NCI-H2171 (cell line): ENCODE measurements at places on chromosomes 5 and 9.
A peak's percentile ranks its signal among the peaks of the same experiment; 100 is the strongest.

DNA sequence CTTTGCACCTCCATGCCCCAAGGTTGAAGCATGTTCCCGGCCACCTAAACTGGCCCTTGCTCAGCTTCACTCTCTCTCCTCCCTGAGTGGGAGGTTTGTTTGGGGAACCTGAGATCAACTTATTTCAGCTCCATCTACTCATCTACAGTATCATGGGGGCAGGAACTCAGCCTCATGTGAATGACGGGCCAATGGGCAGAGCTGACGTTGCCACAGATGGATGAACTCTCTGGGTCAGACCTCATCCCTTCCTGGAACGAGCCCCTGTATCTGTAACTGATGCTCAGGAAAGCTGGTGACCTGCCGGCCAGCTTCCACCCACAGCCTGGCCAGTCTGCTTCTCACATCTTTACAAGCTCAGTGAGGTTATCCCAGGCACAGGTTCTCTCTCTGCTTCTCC lies 369.6 kb downstream of the IRX2 start:
- DNase-seq, result no peak

DNA sequence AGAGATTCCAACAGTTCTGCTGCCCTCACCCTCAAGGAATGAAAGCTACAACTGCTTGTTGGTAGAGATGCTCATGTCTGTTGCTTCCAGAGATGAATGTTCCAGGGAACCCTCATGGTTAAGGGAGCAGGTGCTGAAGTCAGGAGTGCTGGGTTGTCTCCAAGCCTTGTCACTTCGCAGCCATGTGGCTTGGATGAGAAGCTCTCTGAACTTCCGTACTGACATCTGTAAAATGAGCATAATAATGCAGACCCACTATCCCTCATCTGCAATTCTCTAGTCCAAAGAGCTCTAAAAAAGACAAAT lies 133.3 kb upstream of the ADRA1B start:
- no peak for DNase-seq

DNA sequence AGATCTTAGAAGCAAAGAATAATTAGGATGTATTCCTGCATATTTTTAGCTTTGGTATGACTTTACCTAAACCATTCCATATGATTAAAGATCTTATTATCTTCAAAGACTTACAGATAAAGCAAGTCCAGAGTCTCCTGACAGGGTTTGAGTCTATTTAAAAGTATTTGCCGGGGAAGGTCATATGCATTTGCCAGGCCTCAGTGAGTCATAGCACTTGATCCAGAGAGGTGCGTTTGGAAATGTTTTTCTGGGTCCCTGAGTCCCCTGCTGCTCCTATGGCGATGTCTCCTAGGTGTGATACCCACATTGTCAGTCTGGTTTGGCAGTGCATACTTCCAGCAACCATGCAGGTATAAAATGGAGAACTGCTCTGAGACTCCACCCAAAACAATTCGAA lies 217.0 kb downstream of the FBXL7 start:
- DNase-seq, result no peak

GRCh38 chr5:102411-103043 lies 10.6 kb downstream of the PLEKHG4B start:
- no peak for DNase-seq

- DNase-seq, result no peak
Measured at GRCh38 chr5:109324351-109324750, 85.4 kb downstream of the PJA2 start.

- no peak for DNase-seq
Measured at GRCh38 chr5:62314213-62314830, 8.3 kb downstream of the KIF2A start.

- peak; percentile 8 for DNase-seq
Measured at GRCh38 chr5:41707853-41708603, 162.2 kb downstream of the OXCT1 start.

GRCh38 chr5:124860291-124860655 lies 113.8 kb upstream of the ZNF608 start:
- DNase-seq, result no peak

GRCh38 chr9:127064335-127064734 lies 58.1 kb downstream of the ANGPTL2 start:
- DNase-seq, result no peak

GRCh38 chr9:96192710-96193109 lies 109.3 kb downstream of the HSD17B3 start:
- no peak for DNase-seq

DNA sequence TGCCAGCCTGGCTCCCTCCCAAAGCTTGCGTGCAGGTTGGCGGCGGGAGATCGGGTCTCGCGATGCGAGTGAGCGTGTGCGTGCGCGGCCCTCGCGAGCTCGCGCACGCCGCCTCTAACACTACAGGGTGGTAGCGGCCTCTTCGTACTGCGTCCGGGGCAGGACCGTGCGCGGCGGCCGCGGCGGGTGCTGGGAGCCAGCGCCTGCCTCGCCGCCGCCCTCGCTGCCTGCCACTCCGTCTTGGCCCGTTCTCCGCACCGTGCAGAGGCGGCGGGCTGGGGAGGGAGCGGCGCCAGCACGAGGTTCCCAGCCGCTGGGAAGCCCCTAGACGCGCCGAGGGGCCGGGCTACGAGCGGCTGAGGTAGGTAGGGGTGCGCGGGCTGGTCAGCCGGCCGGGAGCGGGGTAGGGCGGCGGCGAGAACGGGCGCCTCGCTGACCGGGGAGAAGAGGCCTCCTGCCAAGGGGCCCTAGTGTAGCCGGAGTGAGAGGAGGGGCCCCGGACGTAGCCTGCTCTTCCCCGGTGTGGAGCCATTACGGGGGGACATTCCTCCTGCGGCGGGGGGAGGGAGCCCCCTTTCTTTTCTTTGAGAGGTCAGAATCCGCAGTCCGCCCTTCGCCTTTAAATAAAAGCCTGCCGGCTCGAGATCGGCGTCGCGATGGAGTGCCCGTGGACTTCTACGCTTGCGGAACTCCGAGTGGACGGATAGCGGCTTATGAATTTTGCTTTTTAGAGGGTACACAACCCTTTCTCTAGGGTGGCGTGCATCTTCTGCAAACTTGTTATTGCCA lies at the start of gene C5orf24:
TSS of gene C5orf24 (plus strand) at position 117 of the 789 bp plus-strand sequence. CDS start 8,933 bp downstream, outside the sequence.
- peak; percentile 83 for DNase-seq

- no peak for DNase-seq
Measured at GRCh38 chr5:98779264-98779877, 5.9 kb downstream of the RGMB start.

DNA sequence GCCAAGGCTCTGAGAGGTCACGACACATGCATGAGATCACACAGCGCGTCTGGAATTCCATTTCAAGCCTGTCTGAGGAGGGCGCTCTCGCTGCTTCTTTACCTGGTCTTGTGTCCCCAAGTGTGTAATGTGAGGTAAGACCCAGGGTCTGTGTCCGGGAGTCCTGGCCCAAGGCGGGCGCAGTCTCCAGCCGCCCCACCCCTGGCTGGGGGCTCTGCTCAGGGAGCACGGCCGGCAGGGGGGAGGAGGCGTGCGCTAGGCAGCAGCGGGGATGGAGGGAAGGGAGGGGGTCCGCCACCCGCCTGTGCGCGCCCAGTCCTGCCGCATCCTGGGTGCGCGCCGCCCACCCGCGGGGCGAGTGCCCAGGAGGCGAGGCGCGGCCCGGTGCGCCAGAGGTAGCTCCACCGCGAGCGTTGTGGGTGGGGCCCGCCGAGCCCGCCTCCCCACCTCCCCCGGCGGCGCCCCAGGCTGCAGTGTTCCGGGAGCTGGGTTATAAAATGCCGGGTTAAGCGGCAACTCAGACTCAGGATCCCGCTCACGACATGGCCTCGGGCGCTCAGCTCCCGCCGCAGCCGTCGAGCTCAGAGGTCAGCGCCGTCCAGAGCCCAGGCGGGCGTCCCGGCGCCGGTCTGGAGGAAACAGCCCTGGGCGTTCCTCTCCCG lies at the start of gene CCNI2:
TSS of gene CCNI2 (plus strand) at position 473 of the 662 bp plus-strand sequence. CDS start at position 543, 70 bp downstream.
- no peak for DNase-seq

GRCh38 chr5:123122273-123122672 lies 33.2 kb downstream of the PRDM6 start:
- no peak for DNase-seq

- no peak for DNase-seq
Measured at GRCh38 chr5:57937025-57937424, 454.4 kb upstream of the ACTBL2 start.

- no peak for DNase-seq
Measured at GRCh38 chr5:93607367-93608258, 24.6 kb downstream of the NR2F1 start.

- no peak for DNase-seq
Measured at GRCh38 chr9:133124123-133124906, 3.3 kb upstream of the RALGDS start.

- DNase-seq, result no peak
Measured at GRCh38 chr5:58094031-58094430, 365.9 kb downstream of the PLK2 start.

GRCh38 chr5:62340392-62340791 lies 34.4 kb downstream of the KIF2A start:
- no peak for DNase-seq

- no peak for DNase-seq
Measured at GRCh38 chr9:21239911-21240310, at the start of gene IFNA14. Gene IFNA14, minus strand, starts transcription at chr9:21240005. Its CDS starts 70 bp downstream, at chr9:21239935.

- no peak for DNase-seq
Measured at GRCh38 chr9:15317836-15318235, 10.8 kb upstream of the TTC39B start.

- no peak for DNase-seq
Measured at GRCh38 chr9:39588500-39589137, 233.2 kb downstream of the SPATA31A1 start.

DNA sequence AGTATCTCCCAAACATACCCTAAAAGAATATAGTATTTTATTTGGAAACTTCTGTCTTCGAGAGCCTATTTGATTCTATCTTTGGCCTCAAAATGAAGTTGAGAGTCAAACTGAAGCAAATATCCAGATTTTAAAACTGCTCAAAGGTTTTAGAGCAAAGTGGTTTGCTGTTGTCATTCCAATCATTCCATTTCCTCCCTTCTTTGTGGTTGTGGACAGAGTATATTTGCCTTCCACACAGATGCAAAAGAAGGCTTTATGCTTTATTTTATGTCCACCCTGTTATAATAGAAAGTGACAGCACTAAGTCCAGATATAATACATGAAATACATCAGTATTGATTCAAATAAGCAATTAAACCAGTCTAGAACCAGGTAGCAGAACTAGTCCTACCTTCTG lies 12.4 kb downstream of the GZMK start:
- DNase-seq, result no peak

GRCh38 chr5:169374761-169375160 lies 73.8 kb upstream of the SLIT3 start:
- DNase-seq, result peak; percentile 49

DNA sequence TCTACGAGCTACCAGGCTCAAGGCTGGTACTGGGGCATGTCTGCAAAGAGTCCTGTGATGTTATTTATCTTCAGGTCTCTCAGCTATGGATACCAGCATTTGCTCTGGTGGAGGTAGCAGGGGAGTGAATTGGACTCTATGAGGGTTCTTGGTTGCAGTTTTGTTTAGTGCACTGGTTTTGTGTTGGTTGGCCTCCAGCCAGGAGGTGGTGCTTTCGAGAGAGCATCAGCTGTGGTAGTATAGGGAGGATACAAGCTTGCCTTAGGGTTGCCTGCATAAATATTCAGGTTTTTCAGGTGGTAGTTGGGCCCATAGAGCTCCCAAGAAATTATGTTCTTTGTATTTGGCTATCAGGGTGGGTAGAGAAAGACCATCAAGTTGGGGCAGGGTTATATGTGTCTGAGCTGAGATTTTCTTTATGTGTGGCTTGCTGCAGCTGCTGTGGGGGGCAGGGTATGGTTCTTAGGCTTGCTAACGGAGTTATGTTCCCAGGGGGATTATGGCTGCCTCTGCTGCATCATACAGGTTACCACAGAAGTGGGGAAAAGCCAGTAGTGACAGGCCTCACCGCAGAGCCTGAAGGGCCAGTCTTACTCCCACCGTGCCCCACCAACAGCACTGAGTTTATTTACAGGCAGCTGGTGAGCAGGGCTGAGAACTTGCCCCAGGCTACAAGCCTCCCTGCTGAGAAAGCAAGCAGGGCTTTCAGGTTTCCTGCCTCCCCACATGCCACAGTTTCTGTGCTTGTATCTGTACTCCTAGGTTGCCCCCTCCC lies 9.7 kb upstream of the RIOK2 start:
- DNase-seq, result no peak

DNA sequence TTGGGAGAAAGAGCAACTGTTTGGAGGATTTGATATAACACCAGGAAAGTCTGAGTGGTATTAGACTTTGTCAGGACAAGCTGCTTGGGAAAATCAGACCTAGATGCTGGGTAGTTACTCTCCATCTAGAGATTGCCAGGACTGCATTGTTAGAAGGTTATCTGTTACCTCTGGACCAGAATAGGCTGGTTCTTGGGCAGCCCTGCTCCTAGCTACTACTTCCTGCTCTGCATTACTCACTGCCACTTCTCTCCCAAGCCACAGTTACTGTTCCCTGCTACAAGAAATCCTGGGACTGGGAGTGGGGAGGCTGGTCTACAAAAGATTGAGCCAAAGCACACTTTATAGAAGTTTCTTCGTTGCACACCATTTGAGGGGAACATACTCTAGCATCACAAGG lies 95.5 kb upstream of the KCNN2 start:
- no peak for DNase-seq

DNA sequence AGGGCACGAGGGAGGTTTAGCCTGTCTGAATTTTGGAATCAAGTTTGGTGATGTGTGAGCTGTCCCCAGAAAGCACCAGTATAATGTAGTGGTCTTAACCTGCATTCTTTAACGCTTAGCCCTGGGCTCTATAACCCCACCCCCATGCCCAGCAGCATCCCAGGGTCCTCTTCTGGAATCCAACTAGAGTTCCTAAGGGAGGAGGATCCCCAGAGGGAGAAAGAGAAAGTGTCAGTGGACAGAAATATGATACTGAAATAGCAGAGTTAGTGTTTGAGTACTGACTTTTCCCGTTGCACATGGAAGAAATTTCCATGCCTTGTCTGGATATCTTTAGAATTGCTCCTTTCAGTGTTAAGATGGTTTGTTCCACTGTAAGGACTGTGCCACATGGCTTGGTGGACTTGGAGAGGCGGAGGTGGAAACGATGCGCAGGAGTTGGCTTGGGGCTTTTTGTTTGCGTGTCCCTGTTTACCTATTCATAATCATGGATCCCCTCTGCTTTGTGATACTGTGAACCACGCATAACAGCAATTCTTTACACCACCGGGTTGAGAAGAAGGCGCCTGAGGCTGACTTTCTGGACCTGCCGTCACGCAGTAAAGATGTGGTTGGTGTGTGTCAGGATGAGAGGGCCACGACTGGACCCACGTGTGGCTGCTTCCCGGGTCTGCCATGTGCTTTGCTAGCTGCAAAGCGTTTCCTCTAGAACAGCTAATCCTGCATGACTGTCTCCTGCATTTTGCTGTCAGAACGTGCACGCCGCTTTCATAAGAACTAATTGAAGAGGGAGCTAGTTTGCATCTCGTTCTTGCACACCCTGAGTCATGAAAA lies 142.3 kb downstream of the SMARCA2 start:
- peak; percentile 64 for DNase-seq
